LoVo (cell line): ENCODE measurements at places on chromosomes 12 and 14.

DNA sequence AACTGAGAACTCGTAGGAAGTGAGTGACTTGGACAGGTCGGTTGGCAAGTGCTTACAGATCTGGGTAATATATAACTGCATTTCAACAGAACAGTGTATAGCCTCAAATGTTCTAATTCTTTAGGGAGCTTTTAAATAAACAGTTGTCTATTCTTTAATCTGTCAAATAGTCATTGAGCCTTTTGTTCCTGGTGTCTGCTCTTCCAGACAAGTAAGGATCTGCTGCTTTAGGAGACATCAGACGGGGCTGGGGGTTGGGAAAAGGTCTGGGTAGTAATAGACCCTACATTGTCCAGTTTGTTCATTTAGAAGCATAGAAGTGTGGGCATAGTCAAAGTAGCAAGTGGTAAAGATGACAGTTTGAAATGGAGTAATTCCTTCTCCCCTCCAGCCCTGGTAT is 2.0 kb downstream of the PTPN11 start:
- DNase-seq = no peak

DNA sequence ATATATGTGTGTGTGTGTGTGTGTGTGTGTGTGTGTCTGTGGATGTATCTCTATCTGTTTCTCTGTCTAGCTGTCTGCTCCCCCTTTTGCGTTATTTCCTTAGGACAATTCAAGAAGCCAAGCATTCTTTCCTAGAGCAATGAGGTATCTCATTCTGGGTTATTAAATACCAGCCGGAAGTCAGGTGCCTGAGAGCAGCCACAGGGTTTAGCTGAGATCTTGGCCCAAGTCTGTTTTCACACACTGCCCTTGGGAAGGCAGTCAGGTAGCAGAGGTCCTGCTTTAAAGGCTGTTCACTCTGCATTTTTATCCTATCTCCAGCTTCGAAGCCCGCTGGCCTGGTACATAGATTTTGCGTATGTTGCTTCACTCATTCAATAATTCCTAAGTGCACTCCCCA is 76.8 kb downstream of the TSPAN9 start:
- no peak for DNase-seq

DNA sequence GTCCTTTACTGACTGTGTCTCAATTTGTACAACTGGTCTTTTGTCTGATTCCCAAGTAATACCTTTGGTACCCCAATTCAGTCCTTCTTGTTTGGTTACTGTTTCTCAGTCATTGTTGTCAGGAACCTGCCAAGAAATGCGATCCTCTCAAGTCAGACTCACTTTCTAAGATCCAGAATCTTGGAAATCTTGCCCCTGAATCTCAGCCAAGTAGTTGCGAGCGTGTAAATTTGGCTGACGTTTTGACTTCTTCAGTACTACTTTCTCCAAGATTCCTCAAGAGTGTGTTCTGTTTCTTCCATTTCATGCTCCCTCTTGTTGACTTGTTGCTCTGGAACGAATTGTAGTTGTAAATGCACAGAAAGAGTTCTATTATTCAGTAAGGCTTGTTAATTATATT is 114.0 kb downstream of the MSRB3 start:
- DNase-seq = no peak

GRCh38 chr12:85825746-85826145 is 10.5 kb downstream of the RASSF9 start:
- DNase-seq = no peak

DNA sequence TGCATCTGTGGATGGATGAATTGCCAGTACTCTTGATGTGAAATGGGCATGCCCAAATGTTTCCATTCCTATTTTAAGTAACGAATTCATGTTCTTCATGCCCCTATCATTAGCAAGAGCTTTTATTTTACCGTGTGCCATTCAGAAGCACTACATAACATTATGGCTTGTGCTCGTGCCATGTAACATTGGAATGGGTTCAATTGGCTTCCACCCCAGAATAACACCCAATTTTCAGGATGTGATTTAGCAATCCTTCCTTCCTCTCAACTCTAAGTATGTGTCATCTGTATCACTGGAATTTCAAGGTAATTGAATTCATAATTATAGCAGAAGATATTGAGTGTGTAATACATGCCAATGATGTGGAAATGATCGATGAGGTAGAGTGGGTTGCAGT is 145.8 kb upstream of the TMPO start:
- DNase-seq = no peak

- no peak for DNase-seq
Observed at GRCh38 chr12:76611533-76611932, 52.0 kb upstream of the OSBPL8 start.

- DNase-seq = no peak
Observed at GRCh38 chr14:84688297-84689025, 841.5 kb upstream of the FLRT2 start.

DNA sequence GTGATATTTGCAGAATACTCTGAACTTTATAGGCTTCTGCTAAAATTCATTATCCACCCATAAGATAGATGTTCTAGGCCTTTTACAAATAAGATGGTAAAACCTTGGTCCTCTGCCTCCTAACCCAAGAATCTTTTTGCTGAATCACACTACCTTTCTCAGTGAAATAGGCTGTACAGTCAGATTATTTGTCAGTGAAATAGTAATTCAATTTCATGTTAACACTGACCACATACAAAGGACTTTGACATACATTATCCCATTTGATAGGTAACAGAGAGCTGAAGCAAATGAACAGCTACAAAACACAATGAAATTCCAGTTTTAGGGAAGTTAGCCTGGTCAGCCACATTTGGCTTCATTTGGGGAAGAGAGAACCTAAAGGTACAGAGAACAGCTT is 141.1 kb downstream of the PCNX1 start:
- DNase-seq = no peak

- no peak for DNase-seq
Observed at GRCh38 chr12:108744021-108744897, 12.9 kb upstream of the CORO1C start.
